Stimulated activated CD8-positive, alpha-beta memory T cell treated with anti-CD3 and anti-CD28 coated beads, Interleukin-2, amount 100 ng/mL, for 1 hour (primary cell): ENCODE measurements at places on chromosomes 5 and 9.

- DNase-seq: no peak
Observed at GRCh38 chr5:91103353-91104061, 279.6 kb downstream of the ARRDC3 start.

DNA sequence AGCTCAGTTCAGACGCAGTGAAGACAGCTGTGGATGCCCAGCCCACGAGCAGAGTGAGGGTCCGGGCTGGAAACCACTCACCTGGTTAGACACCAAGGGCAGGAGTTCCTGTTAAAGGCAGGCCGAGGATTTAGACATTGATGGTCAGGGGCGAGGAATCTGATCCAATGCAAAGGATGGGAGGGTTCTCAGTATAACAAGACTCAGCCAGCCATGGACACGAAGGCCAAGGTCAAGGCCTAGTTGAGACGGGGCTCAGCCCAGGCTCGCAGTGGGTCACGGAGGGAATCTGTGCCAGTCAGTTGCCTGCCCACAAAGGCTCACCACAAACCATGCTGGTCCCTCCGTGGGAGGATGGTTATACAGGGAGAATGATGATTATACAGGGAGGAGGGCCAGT is 63.3 kb upstream of the FCN1 start:
- no peak for DNase-seq

DNA sequence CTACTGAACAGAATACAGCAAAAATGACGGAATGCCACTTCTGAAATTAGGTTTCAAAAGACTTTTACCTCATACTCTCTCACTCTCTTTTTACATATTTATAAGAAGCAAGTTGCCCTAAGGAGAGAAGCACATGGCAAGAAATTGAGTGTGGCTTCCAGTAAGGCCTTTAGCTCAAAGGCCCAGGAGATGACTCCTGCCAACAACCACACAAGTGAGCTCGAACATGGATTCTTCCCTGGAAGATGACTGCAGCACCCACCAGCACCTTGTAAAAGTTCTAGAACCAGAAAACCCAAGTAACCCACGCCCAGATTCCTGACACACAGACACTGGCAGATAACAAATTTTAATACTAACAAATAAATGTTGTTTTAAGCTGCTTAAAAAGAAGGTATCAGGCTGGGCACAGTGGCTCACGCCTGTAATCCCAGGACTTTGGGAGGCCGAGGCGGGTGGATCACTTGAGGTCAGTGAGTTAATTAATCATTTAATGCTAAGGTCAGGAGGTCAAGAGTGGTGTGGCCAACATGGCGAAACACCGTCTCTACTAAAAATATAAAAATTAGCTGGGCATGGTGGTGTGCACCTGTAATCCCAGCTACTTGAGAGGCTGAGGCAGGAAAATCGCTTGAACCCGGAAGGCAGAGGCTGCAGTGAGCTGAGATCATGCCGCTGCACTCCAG is 17.0 kb downstream of the PTBP3 start:
- no peak for DNase-seq

DNA sequence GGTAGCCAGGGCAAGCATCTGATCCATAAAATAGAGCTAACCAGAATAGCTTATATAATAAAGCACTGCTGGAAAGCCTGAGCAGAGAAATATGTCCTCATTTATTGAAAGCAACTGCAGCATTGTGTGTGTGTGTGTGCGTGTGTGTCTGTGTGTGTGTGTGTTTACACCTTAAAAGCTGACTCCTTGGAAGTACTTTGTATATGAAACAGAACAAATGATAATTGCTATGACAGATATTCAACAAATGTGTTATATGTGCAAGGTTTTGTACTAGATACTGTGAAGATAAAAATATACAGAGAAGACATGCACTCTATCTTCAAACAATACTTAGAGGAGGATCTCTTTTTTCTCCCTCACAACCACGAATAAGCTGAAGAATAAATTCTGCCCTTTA is 22.0 kb upstream of the IFNE start:
- no peak for DNase-seq

- no peak for DNase-seq
Observed at GRCh38 chr5:179505636-179506261, 44.6 kb upstream of the RUFY1 start.

DNA sequence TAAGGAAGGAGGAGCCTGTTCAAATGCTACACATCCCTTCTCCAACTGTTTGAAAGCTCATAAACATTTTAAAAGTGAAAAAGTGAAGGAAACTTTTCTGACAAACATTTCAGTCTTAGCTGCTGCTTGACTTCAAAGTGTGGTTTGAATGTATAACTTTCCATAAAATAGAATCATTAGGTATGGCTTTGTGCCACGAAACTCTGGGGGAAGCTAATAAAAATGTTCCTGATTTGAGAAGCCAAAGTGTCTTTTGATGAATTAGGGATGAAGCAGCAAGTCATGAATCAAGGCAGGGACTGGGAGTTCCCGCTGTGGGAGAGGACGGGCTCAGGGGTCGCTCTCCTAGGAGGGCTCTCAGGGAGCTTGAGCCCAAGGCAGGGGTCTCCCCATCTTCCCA is 15.3 kb downstream of the MVB12B start:
- DNase-seq: no peak

DNA sequence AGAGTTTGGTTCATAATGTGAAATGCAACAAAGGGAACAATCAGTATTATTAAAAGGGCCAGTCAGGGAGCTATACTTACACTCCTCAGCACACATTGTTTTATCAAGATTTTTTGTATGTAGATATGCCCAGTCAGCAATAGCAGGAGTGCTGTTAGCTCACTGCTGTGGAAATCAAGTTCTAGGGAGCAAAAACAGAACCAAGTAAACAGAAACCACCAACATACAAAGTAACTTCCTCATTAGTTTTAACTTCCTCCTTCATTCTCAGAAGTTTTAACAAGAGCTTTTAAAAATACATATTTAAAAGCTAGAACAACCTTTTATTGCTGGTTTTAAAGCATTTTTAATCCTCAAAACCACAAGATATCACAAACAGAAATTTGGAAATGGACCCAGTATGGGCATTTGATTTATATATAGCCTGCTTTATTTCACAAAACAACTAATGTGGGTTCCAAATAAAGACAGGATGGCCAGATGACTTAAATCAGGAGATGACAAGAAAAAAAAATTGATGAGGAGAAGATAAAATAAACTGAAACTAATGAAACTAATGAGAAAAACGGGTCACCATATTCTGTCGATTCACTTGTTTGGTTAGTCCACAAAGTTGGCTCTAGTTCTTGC is 178.5 kb downstream of the ADAMTS12 start:
- DNase-seq: no peak
